IMR-90 (cell line): ENCODE measurements at places on chromosomes 7 and 10. TPM values are rescaled to one million over a fixed set of nuclear protein-coding genes. Genes with fewer than 3 reads are reported as not detected.

Gene CYP17A1
- total RNA-seq: not detected in 2 replicates

Gene AKR1B15
- total RNA-seq: not detected in 2 replicates

Gene RNF148
- total RNA-seq: not detected in 2 replicates

Gene SIRT1
- 12.9 and 20.6 TPM in 2 replicates for total RNA-seq

Gene MRPS16
- total RNA-seq: 45.3 and 66.1 TPM in 2 replicates

Gene DGKI
- 15.3 and 15.8 TPM in 2 replicates for total RNA-seq

Gene SPDYE2B
- not detected in 2 replicates for total RNA-seq

Gene BICC1
- total RNA-seq: 38.9 and 42.5 TPM in 2 replicates

Gene NME8
- total RNA-seq: not detected in 2 replicates

Gene NANOS1
- under 0.01 and 0.28 TPM in 2 replicates for total RNA-seq

Gene RARRES2
- total RNA-seq: not detected in 2 replicates

Gene SFTPD
- not detected in 2 replicates for total RNA-seq

Gene AKR1E2
- 2.2 and 3.4 TPM in 2 replicates for total RNA-seq

Gene PAX4
- total RNA-seq: not detected in 2 replicates

Gene H2BK1
- not detected in 2 replicates for total RNA-seq

Gene DDX21
- 73.7 and 109 TPM in 2 replicates for total RNA-seq

Gene FZD1
- 3.6 and 4.4 TPM in 2 replicates for total RNA-seq

Gene FFAR4
- not detected in 2 replicates for total RNA-seq

Gene TMEM178B
- under 0.01 TPM in 2 replicates for total RNA-seq

Gene COL13A1
- 10.8 and 12.2 TPM in 2 replicates for total RNA-seq

Gene AGR2
- total RNA-seq: not detected in 2 replicates

Gene C10orf62
- not detected in 2 replicates for total RNA-seq

Gene CLCN1
- not detected in 2 replicates for total RNA-seq

Gene CNNM2
- total RNA-seq: 5.6 and 6.4 TPM in 2 replicates
